Temporal lobe (tissue), 4 donors: ENCODE measurements at places on chromosomes 6 and 20. TPM values are rescaled to one million over a fixed set of nuclear protein-coding genes. Genes with fewer than 3 reads are reported as not detected.

COL9A1 gene
- 4.7 TPM for total RNA-seq

HLA-DPA1 gene
- 0.49 TPM for total RNA-seq

SLC17A3 gene
- total RNA-seq: not detected

LINC00237 gene
- total RNA-seq: 2.7 TPM

SYCP2L gene
- total RNA-seq: 7.1 TPM

SOX12 gene
- total RNA-seq: 15.0 TPM
